ENCODE measurements at places on chromosomes 5 and 9.

DNA sequence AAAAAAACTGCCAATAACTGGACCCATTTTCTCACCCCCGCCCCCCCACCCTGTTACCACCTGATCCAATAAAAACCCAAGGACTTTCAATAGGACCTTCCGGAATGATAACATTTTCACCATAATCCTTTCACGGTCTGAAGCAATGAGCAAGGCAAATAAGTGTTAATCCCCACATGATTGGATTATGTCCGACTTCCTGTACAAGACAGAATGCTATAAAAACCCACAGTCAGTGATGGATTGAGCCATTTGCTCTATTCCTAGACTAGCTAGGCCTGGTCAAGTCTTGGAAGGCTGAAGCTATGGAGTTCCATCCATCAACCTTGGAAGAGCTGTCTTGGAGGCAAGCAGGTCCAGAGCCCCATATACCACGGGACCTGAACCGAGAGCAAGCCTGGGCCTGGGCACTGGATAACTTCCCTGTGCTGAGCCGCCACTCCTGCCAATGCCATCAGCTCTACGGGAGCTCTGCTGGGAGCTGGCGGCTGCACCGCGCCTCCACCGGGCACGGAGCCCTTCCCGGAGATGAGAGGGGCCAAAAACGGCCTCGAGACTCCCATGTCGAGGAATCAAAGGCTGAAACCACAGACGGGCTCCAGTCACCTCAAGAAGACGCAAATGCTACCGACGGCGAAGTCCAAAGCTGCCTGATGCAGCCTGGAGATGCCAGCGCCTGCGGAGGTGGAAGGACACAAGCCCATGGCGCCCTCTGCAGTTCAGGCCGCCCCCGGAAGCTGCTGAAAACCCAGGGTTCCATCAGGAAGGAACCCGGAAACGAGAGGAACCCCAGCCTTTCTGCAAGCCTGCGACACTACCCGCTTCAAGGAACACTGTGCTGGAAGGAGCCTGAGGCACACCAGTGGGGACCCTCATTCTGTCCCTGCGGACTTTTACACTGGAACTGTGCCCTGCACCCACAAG, 69.2 kb downstream of the ANXA2R start:
- no peak for DNase-seq

- DNase-seq, result no peak
Observed at GRCh38 chr5:41112486-41113455, 41.6 kb upstream of the MROH2B start.

DNA sequence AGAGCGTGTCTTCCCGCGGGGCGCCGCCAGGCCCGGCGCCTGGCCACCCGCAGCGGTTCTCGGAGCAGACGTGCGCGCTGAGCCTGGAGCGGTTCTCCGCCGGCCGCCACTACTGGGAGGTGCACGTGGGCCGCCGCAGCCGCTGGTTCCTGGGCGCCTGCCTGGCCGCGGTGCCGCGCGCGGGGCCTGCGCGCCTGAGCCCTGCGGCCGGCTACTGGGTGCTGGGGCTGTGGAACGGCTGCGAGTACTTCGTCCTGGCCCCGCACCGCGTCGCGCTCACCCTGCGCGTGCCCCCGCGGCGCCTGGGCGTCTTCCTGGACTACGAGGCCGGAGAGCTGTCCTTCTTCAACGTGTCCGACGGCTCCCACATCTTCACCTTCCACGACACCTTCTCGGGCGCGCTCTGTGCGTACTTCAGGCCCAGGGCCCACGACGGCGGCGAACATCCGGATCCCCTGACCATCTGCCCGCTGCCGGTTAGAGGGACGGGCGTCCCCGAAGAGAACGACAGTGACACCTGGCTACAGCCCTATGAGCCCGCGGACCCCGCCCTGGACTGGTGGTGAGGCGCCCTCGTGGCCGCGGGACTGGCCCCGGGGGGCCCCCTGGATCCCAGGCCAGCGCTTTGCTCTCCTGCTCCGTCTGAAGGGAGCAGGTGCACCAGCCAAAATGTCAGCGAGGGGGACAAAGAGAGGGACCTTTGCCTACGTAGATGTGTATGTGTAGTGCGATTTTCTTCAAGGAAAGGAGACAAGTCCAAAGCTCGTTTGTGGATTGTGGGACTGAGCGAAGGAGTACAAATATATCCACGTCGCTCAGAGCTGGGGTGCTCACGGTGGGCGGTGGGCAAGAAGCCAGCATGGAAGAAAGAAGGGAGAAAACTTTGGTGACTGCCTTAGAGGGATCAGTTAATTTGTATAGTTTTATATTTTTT, 19.5 kb downstream of the BTNL9 start:
- DNase-seq, result no peak

GRCh38 chr5:93236807-93237421, 344.1 kb downstream of the NR2F1-AS1 start:
- no peak for DNase-seq

GRCh38 chr9:88390371-88390990, 2.2 kb downstream of the SPIN1 start:
- no peak for DNase-seq

DNA sequence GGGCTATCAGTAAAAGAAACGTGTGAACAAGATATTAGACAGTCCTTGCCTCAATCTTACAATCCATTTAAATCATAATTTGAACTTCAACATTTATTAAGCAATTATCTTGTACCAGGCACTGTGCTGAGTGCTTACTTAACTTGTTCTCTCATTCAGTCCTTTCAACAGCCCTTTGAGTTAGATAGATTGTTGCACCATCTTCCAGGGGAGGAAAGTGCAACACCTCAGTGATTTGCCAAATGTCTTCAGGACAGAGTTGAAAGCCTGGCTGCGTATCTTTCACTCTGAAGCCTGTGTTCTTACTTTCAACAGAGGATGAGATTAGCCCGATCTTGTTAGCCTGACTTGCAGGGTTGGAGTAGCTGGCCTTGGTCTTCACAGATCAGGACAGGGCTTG, 34.2 kb upstream of the SUB1 start:
- no peak for DNase-seq

- DNase-seq, result no peak
Observed at GRCh38 chr5:43619380-43619779, 16.4 kb downstream of the NNT start.

DNA sequence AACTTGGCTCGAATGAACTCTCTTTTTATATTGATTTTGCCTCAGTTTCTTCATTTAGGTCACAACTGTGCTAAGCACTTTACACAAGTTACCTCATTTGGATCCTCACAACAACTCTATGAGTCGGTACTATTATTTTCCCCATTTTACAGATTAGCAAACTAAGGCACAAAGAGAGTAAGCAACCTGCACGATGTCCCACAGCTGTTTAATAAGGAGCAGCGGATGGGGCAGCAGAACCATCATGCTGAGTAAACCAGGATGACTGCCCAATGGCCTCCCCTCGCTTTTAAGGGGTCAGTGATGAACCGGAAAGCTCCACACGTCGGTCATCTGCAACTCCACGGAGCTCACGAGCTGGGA, 607 bp downstream of the PRELID2 start:
- no peak for DNase-seq

- DNase-seq, result no peak
Observed at GRCh38 chr9:97924386-97924785, 2.1 kb upstream of the TRMO start.

DNA sequence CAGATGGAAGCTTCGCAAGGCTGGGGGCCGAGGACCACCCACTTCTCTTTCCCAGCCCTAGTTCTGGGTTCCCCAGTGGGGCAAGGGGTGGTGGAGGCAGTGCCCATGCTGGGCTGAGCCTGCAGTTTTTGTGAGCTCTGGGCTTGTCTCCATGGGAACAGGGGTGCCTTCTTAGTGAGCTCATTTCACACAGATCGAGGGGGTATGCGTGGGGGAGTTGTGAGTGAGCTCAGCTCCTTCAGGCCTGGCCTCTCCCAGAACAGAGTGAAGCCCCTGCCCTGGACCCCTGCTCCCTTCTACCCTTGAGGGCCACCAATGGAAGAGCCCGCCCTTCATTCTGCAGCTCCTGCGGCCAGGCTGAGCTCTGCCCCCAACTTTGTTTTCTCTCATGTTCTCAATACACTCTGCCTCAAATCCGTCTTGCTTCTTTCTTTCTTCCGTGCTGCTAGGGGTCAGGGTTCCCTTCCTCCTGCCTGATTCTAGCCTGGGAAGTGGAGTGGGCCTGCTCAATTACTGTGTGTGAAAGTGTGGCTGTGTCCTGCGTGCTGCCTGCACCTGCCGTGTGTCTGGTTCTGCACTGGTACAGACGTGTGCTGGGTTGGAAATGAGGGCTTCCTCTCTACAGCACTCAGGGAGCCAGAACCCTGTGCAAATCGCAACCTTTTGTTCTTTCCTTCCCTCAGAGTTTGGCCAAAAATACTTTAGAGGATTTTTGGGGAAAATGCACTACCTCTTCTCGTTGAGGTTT, 9.0 kb upstream of the MYOZ3 start:
- no peak for DNase-seq

GRCh38 chr5:123087173-123088030, 1.6 kb upstream of the PRDM6 start:
- no peak for DNase-seq

GRCh38 chr5:107786424-107786823, 115.7 kb upstream of the EFNA5 start:
- no peak for DNase-seq

- no peak for DNase-seq
Observed at GRCh38 chr5:136666970-136667620, 301.8 kb upstream of the TRPC7 start.

DNA sequence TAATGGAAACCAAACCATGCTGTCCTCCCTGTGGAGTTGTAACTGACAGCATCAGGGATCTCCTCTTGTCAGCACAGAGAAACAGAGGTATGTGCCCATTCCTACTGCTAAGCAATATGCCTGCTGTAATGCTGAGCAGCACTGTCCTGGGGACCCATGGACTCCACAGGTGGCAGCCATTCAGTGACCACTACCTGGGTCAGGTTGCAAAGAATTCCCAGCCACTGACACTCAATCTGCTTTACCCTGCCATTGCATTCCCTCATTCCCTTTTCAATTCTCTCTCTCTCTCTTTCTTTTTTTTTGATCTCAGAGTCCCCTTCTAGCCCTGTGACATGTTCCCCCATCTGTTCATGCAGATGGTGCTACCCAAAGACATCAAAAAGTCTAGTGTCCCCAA, 104.1 kb downstream of the GABRB2 start:
- DNase-seq, result no peak

GRCh38 chr5:83026930-83027687, 50.1 kb downstream of the TMEM167A start:
- DNase-seq, result no peak

- DNase-seq, result no peak
Observed at GRCh38 chr5:80172067-80172695, 83.7 kb downstream of the SERINC5 start.

DNA sequence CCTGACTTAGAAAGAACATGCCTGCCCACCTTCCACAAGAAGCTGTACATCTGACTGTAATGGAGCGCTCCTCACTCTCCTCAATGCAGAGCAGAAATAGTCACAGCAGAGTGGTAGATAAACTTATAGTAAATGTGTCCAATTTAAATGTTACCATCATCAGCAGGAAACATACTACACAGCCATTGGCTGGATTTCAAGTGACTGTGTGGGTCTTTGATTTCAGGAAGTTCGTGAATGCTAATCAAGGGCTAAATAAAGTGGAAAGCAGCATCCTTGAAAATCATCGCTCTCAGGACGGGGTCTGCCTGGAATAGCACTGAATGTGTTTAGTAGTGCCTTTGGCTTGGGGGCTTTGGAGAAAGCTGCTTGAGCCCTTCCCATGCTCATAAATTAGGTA, 32.4 kb upstream of the CRHBP start:
- DNase-seq, result no peak

GRCh38 chr9:4321554-4321953, 21.7 kb upstream of the GLIS3 start:
- DNase-seq, result no peak

DNA sequence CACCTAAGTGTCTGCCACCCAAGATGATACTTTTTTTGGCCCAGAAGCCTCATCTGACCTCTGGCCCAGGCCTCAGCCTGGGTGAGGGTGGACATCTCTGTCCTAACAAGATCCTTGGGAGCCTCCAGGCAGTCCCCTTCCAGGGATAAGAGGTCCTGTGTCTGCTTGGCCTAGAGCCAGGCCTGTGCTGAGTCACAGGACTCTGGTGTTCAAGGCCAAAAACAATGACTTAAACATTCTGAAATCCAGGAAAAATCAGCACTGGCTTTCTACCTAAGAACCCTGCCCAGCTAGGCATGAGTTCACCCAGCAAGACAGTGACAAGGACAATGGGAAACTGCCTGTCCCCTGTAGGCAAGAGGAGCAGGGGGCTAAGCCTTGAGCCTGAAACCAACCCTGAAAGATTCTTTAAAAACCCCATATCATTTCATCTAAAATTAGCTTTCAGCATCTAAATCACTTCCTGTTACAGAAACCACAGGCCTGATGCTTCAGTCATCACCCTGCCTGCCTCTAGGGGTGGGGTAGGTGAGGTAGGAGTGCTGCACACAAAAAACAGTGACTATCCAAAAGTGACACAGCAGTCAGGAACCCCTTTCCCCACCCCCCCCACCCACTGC, 29.9 kb downstream of the CSF2 start:
- DNase-seq, result peak; percentile 81

DNA sequence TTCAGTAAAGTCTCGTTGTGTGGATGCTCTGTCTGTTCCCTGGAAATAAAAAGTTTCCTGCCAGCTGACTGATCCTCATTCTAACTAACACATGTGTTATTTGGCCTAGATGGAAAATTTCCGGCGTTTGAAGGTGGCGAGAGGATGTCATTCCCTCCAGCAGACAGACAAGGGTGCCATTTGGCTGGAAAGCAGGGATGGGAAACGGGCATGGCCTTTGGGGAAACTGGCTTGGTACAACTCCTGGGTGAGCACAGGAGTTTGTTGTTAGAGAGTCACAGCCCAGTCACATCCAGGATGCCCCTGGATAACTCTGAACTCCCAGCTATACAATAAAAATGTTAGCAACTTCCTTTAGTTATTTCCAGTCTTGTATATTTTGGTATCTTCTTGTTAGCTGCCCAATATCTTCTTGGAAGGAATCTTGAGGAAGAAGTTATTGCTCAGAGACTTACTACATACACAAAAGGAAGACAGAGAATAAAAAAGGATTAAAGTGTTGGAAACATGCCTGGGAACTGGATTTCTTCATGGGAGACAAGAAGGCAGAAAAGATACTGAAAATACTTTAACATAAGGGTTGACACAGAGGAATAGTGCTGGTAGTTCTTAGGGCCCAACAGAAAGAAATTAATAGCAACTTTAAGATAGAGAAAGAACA, 41.9 kb downstream of the TEK start:
- DNase-seq, result no peak

DNA sequence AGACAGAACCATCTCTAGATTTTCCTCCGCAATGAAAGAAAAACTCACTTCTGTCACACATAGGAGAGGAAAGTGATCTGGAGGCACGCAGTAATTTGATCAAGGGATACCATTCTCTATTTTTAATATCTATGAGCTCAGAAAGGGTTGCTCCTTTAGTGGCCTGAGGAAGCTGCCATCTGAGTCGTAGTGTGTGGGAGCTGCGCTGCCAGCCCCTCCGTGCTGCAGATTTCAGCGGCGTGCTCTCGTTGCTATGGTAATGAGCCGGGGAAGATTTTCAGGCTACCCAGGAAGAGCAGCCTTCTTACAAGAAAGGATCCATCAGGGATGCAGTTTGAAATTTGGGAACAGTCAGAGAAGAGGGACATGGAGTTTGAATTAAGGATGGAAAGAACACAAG, 17.1 kb upstream of the GOLM1 start:
- no peak for DNase-seq

Measured in HFF-Myc (cell line).